SW 1271 (cell line): ENCODE measurements at places on chromosomes 12 and 14.

- peak; percentile 49 for DNase-seq
Observed at GRCh38 chr12:62640910-62641448, 174.4 kb downstream of the MON2 start.

DNA sequence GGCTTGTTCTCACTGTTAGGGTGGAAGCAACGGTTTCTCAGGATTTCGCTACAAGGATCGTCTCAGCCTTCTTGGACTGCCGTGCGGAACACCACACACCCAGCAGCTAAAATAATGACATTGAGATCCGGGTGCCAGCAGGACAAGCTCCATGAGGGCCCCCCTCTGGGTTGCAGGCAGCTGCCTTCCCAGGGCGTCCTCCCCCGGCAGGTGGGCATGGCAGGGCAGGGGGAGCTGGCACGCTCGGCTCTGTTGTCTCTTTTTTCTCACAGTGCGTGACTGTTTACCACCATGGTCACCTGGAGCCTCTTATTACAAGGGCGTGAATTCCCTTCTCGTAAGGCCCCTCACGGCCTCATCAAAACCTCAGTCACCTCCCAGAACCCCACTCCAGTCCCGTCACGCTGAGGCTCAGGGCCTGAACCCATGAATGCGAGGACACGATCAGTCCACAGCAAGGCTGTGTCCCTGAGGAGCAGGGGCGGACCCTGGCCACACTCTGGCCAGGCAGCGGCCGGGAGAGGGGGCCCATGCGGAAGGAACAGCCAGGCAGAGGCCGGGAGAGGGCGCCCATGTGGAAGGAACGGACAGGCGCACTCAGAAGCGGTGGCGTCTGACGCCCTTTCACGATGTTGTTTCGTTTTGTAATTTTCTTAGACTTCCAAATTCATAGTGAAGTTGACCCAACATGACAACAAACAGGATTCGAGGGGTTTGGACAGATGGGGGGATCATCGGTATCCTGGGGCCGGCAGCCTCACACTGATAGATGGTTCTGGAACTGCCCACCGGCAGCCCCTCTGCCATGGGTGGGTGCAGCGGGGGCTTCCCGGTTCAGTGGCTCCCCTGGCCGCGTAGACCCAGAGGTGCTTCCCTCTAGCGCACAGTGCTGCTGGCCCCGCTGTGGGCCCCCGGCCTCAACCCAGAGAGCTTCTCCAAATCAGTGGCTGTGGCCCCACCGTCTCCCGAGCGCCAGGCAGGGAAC is 10.0 kb downstream of the LRCOL1 start:
- no peak for DNase-seq

GRCh38 chr12:41334390-41334789 is 146.3 kb downstream of the PDZRN4 start:
- no peak for DNase-seq

DNA sequence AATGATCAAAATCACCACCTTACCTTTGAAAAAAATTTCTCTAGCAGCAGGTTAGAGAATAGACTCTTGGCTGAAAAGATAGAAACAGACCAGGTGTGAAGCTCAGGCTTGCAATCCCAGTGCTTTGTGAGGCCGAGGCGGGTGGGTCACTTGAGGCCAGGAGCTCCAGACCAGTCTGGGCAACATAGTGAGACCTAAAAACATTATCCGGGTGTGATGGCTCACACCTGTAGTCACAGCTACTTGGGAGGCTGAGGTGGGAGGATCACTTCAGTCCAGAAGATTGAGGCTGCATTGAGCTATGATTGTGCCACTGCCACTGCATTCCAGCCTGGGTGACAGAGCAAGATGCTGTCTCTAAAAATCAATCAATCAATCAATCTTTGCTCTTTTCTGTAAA is 105.3 kb upstream of the TBX3 start:
- DNase-seq, result no peak
